ENCODE measurements at places on chromosomes 16 and 17.
A peak's percentile ranks its signal among the peaks of the same experiment; 100 is the strongest.

DNA sequence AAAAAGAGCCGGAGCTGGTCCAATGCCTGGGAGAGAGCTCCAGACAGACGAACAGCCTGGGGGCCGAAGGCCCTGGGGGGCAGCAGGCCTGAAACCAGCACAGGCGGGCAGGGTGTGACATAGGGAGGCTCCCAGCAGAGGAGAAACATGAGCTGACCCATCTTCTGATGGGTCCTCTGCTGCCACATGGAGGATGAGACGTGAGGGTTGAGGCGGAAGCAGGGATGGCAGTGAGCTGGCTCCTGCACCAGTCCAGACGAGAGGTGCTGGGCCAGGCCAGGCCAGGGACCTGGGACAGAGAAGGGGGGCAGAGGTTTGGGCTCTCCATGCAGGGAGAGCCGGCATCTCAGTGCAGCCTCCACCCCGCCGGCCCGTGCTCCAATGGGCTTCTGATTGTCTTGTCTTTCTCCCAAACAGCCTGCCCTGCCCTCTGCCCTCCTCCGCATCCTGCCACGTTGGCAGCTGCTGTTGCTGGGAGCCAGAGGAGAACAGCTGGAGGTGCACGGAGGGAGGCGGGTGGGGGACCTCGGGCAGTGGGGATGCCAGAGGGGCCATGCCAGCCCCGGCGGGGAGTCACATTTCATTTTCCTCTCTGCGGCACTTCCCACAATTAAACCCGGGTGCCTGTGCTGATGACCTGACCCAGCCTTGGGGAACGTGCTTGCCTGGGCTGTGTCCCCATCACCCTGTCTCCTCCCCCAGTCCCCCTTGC is 139.1 kb upstream of the GSE1 start:
- no peak for DNase-seq

DNA sequence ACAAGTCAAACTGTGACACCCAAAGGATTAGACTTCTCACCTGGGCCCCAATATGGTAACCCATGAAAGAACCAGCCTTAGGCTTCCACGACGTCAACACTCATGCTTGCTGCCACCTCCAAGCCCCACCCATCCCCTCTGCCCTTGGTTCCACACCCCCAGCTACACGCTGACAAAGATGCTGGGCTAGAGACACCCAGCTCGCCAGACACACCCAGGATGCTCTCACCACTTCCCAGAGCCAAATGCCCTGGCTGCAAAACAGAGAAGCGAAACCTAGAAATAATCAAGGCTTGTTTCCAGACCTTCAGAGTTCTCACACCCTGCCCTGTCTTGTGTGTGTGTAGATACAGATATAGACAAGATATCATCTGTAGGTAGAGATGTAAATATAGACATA is 26.0 kb upstream of the ADCY9 start:
- no peak for DNase-seq

DNA sequence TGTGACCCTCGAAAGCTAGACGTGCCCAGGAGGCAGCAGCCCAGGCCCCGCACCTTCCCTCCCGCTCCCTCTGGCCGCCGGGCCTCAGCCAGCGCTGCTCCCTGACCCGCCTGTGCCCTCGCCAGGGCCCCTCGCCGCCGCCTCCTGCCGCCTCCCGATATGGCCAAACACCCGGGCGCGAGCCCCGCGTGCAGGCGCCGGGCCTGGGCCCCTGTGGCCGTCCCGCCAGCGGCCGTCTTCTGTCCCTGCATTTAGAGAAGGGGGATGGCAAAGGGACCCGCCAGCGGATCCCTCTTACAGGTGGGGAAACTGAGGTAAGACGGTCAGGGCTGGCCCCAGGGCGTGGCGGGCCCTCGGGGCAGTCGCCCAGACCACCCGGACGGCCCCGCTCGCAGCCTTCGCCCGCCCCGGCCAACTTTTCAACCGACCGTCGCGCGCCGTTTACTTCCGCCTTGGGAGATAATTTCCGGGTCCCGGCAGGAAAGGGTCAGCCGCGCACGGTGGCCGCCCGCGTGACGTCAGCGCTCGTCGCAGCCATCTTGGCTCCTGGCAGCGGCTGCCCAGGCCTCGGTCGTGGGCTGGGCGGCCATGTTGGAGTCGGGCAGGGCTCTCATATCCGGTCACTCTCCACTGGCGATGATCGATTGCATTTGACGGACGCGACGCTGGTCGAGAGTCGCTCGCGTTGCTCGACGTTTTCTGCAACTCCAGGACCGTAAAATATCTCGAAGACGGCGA is 7.0 kb upstream of the GNG13 start:
- peak; percentile 82 for DNase-seq

DNA sequence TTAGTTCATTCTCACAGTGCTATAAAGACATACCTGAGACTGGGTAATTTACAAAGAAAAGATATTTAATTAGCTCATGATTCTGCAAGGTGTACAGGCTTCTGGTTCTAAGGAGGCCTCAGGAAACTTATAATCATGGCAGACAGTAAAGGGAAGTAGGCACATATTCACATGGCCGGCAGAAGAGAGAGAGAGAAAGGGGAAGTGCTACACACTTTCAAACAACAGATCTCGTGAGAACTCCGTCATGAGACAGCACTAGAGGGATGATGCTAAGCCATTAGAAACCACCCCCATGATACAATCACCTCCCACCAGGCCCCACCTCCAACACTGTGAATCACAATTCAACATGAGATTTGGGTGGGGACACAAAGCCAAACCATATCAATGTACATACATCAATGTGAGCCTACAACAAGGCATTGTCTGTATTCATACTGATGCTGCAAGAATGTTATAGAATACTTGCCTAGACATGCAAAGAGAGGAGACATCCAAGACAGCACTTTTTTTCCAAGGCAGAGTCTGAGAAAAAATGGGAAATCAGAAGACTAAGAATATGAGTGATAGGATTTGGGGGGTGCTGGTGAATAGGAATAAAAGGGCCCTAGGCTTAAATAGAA is 114.8 kb upstream of the XYLT1 start:
- no peak for DNase-seq

DNA sequence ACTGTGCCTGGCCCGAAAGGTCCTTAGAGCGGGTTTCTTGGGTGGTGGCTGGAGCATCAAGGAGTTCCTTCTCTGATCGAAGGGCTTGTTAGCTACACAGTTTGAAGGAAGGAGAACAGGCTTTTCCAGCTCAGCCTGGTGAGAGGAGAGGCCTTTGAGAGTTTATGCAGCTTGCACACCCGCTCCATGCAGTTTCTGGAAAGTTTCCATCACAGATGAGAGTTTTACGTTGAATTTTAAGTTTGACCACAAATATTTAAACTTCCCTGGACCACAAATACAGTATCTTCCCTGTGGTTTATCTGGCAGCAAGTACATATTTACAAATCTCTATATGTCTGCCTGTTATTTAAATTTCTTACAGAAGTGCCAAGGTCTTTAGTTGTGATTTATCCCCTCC is 56.8 kb downstream of the HIC1 start:
- DNase-seq = no peak

GRCh38 chr17:74332017-74332650 is 6.1 kb downstream of the KIF19 start:
- no peak for DNase-seq

GRCh38 chr17:53560953-53561352 is 261.8 kb upstream of the KIF2B start:
- no peak for DNase-seq

DNA sequence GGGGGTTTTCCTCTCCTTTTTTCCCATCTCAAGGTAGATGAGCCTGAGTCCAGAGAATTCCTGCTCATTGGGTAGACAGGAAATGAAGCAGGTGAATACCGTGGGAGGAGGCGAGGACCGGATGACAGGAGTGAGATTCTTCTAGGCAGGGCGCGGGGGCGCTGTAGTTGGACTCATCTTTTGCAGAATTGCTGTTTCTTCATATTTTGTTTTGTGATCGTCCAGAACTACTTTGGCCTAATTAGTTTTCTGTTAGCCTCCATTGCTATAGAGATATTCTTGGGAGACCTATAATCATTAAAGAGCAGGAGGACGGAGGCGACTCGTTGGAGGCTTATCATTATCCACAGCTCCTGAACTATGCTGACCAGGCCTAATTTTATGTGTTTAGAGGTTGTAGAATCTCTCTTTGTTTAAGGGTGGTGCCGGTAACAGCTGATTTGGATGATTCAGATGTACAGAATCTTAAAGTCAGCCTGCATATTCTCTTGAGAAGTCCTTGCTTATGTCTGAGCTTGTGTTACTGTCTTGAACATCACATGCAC is 650 bp downstream of the ATP6V0A1 start:
- peak; percentile 7 for DNase-seq

- DNase-seq = no peak
Measured at GRCh38 chr17:61484174-61484573, 32.0 kb downstream of the TBX4 start.

DNA sequence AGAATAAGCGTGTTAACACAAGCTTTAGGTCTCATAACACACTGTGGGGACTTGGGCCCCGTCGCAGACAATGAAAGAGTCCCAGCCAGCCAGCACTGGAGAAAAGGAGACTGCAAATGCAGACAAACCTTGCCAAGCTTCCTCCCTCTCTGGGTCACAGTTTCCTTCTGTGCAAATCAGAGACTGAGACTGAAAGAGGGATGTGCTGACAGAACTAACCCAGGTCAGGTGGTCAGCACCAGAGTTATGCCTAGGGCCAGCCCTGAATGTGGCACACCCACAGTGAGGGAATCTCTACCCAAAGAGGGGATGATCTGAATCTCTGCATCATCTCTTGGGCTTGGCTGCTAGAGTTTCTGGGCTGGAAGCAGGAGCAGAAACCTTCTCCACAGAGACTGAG is 282.3 kb upstream of the CCL2 start:
- no peak for DNase-seq

DNA sequence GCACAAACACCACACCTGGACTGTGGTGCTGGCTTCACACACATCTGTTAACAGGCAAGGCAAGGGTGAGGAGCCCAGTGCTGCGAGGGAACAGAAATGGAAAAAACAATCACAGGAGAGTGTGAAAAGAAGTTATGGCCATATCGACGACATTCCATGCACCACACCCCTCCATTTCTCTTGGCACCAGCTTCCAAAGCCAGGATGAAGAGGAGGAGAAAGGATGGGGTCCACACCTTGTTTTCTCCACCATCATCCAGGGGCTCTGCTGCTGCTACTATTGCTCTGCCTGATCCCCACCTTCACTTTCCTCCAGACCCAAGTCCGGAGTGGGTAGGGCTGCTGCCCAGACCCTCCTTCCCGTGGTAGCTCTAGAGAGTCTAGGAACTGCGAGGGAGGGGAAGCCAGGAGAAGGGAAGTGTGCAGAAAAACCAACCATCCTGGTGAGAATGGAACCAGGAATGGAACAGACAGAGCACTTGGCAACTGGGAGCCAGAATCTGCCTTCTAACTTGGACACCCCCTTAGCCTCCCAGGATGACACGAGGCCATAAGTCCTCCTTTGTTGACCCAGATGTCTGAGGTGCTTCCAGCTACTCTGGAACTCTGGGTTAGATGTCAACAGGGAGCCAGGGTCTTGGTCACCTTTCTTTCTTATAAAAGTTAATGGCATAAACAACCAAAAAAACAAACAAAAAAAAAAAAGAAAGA is 1.2 kb upstream of the PROCA1 start:
- DNase-seq = no peak

DNA sequence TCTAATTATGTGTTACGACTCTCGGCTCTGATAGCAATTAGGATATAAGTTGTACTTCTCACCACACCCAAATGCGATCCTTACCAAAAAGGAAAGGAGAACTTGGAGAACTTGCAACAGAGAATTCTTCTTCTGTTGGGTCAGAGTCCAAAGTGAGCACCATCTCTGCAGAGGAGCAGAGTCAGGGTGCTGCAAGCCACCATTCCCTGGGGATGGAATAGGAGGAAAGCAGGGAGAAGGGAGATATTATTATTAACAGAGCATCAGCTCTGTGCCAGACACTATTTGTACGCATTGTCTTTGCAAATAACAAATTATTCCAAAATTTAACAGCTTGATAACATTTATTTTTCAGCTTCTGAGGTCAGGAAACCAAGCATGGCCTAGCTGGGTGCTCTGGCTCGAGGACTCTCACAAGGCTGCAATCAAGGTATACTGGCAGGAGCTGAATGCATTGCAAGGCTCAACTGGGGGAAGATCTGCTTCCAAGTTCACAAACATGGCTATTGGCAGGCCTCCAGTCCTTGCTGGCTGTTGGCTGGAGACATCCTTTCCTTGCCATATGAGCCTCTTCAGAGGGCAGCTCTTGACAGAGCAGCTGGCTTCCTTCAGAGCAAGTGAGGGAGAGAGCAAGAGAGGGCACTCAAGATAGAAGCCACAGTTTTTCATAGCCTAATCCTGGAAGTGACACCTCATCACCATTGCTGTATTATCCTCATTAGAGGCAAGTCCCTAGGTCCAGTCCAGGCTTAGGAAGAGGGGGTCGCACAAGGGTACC is 296.2 kb upstream of the CDH5 start:
- no peak for DNase-seq

GRCh38 chr17:4165301-4166010 is 22.5 kb downstream of the CYB5D2 start:
- no peak for DNase-seq

DNA sequence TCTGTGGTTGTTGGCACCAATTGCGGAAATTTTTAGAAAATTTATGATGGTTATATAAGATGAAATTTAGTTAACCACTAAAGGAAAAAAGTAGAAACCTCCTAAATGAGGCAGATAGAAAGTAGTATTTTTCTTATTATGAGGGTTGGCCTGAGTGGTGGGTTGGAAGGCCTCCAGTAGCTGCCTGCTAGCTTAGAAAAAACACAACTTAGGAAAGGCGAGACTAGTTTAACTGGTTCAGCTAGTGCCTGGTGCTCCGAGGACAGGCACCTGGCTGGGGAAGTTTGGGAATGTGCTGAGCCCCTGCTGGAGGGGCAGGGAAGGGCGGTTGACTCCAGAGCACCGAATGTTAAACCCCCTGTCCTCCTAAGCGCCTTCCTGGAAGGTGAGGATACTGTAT is 19.9 kb downstream of the LDHD start:
- DNase-seq = no peak

DNA sequence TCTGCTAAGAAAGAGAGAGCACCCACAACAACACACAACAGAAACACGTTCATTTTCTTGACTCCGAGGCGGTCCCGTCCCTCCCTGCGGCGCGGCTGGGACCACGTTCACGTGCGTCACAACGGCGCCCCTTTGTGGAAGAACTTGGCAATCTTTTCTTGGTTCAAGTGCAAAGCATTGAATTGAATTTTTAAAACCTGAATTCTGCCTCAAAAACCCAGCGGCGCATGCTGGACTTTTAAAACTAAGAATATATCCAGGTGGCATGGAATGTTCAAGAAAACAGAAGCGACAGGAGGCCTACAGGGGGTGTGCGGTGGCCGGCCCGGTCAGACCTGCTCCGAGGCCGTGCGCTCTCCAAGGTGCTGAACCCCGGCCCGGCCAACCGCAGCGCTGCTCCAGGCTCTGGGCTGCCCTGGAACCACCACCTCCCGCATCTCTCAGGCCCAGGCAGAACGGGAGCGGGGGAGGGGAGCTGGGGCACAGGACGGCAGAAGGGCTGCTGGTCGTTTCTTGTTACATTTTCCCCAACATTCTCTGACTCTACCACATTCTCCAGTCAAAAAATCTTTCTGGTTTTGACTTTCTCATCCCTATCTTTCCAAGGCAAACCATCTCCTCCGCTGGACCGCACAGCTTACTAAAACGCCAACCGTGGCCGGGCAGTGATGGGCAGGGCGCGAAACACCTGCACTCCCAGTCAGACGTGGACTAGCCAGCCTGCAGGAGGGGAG is 3.4 kb upstream of the HEXD start:
- no peak for DNase-seq

- DNase-seq = no peak
Measured at GRCh38 chr16:67112591-67113399, 3.1 kb downstream of the PHAF1 start.

Measured in RCC 7860 (cell line).